Stomach (tissue), 19 donors: ENCODE measurements at places on chromosomes 7 and 10. TPM values are rescaled to one million over a fixed set of nuclear protein-coding genes. Genes with fewer than 3 reads are reported as not detected.

Gene FBH1
- 38.4 TPM for polyA plus RNA-seq

Gene TYW1B
- 2.0 TPM for polyA plus RNA-seq

Gene PNLIP
- polyA plus RNA-seq: 1.0 TPM

Gene GPR22
- 0.05 TPM for polyA plus RNA-seq

Gene TRPV6
- polyA plus RNA-seq: 7.4 TPM

Gene GPC2
- polyA plus RNA-seq: not detected

Gene TMEM270
- not detected for polyA plus RNA-seq

Gene BEND7
- 11.1 TPM for polyA plus RNA-seq

Gene VAX1
- not detected for polyA plus RNA-seq

Gene LIPF
- 36,465 TPM for polyA plus RNA-seq

Gene OPALIN
- not detected for polyA plus RNA-seq

Gene ACTL6B
- polyA plus RNA-seq: 1.4 TPM

Gene VGF
- polyA plus RNA-seq: 0.15 TPM

Gene TMEM139
- 5.3 TPM for polyA plus RNA-seq

Gene AOC1
- 0.46 TPM for polyA plus RNA-seq

Gene MRC1
- 7.9 TPM for polyA plus RNA-seq

Gene PPP1R3C
- polyA plus RNA-seq: 21.1 TPM

Gene UPK3B
- polyA plus RNA-seq: 6.6 TPM

Gene PARD3
- 23.6 TPM for polyA plus RNA-seq

Gene CISD1
- polyA plus RNA-seq: 13.3 TPM

Gene SUMF2
- polyA plus RNA-seq: 71.5 TPM

Gene TWIST1
- 1.2 TPM for polyA plus RNA-seq

Gene SPDYE5
- not detected for polyA plus RNA-seq

Gene TUBAL3
- 0.13 TPM for polyA plus RNA-seq

Gene TUBGCP2
- polyA plus RNA-seq: 89.8 TPM

Gene THSD7A
- polyA plus RNA-seq: 0.06 TPM

Gene OR13A1
- not detected for polyA plus RNA-seq

Gene HERC4
- polyA plus RNA-seq: 10.2 TPM

Gene NRCAM
- 2.3 TPM for polyA plus RNA-seq

Gene IFIT1B
- not detected for polyA plus RNA-seq

Gene C7orf33
- polyA plus RNA-seq: not detected

Gene CALML5
- polyA plus RNA-seq: not detected

Gene EXOC6
- polyA plus RNA-seq: 4.2 TPM

Gene CUBN
- 0.10 TPM for polyA plus RNA-seq

Gene SH2D4B
- polyA plus RNA-seq: 0.03 TPM
